NCI-H1105 (cell line): ENCODE measurements at places on chromosomes 5 and 9.

- no peak for DNase-seq
These were observed 39.8 kb upstream of the NKX2-5 start for GRCh38 chr5:173274771-173275170.

DNA sequence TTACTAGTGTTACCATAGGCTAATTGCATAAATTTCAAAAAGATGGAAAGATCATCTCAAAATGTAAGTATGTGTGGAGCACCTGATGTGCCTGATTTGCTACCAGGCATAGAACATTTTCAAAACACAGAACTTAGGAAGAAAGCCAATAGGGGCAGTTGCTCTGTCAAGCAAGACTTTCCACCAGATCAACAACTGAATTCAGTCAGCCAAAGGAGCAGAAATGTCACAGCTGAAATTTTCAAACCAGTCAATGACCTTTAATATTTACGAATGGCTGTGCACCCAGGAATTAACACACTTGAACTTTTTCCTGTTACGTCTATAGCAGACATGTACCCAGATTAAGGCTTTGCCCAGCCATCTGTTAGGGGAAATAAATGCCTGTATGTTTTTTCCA, 452.8 kb upstream of the PTGER4 start:
- no peak for DNase-seq

DNA sequence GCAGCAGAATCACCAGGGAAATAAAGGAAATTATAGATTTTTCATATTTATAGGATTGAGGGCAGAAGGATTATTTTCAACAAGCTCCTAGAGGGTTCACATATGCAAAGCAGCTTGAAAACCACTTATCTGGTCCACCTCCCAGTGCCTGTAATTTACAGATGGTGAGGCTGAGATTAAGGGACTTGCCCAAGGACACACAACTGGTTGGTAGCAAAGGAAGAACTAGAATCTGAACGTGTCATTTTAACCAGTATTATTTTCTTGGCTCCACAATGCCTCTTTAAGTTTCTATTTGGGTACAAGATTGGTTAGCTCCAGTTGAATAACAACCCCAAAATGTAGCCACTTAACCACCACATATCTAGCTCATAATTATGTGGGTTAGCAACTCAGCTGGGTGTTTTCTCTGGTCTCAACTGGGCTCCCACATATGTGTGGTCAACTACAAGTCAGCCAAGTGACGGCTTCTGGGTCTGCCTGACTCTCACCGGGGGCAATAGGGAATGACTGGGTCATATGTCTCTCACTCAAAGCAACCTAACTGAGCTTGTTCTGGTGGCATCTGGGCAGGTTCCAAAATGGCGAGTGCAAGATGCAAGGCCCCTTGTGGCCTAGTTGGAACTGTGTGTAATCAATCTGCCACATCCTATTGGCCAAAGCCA, 127.7 kb downstream of the ZDHHC21 start:
- DNase-seq = no peak

- no peak for DNase-seq
These were observed 50.4 kb downstream of the ROR2 start for GRCh38 chr9:91899594-91899993.

DNA sequence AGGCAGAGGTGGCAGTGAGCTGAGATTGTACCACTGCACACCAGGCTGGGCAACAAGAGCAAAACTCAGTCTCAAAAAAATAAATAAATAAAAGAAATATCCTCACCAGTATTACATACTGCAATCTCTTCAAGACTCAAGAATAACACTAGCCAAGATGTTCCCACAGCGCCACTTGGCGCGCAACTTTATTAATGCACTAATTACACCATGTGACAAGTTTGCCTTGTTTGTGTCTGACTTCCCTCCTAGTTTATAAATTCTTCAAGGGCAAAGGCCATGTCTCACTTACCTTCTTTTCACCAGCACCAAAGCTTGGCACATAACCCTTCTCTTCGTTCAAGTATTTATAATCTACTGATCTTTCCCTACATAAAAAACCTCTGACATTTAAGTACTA, 4.8 kb downstream of the SKP1 start:
- DNase-seq = no peak

GRCh38 chr5:150180241-150181026, 9.4 kb upstream of the SLC6A7 start:
- no peak for DNase-seq

- no peak for DNase-seq
These were observed 24.7 kb upstream of the ADAM19 start for GRCh38 chr5:157600252-157600651.

GRCh38 chr5:118863345-118863744, 125.0 kb downstream of the DTWD2 start:
- DNase-seq = no peak

DNA sequence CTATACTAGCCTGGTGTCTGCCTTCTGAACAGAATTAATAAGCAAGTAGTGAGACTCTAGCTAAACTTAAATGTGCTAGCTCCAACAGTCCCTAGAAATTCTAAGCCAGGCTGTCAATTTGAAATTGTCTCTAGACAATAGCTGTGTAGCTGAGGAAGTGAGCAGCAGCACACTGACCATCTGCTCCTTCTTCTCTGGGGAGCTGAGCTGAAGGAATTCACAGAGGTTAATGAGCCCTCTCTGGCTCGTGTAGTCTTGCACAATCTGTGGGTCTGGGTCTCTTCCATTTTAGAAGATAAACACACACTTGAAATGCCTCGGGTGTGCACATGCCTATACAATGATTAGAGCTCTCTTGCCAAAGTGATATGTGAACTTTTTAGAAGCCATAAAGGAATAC, 63.5 kb upstream of the BARX1 start:
- no peak for DNase-seq

DNA sequence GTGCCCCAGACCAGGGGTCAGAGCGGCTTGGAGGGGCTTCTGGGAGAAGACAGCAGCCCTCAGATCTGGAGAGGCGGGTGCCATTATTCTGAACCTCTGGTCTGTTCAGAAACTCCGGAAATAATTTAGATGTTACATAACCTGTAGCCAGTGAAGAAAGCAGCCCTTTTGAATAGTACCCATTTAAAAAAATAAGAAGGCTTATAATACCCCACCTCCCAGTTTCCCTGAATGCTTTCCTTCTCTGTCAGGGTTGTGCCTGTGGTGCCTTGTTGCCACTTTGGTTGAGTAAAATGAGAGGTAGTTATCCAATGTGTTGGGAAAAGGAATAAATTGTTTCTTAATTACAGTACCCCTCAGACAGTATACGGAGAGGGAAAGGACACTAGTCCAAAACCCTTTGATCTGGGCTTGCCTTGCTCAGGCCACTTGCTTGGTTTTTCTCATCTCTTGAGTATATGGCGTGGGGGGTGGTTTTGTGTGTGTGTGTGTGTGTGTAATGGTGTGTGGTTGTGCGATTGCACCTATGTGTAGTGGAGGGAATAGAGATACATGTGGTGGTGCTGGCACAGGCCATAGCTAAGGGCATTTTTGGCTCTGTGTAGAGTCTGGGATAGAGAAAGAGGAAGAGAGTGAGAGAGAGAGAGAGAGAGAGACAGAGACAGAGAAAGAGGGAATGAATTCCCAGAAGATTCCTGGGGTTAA, 59.1 kb upstream of the TLR4 start:
- DNase-seq = no peak

GRCh38 chr5:75574791-75575190, 36.5 kb upstream of the ANKDD1B start:
- DNase-seq = no peak

DNA sequence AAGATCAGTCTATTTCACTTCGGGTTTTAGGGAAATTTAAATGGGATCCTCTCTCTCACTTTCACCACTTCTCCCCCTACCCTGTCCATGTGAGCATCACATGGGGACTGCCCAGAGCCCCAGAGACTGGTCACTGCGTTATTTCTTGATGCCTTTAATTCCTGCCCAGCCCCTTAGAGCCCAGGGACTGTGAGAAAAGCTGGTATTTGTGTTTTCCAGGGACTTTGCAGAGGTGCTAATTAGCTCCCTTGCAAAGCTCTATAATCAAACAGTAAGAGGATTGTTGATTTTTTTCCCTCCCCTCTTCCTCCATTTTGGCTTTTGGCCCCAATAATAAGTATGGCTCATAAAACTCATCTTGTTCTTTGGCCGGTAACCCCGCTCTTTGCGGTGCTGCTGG, 35.6 kb downstream of the NTRK2 start:
- no peak for DNase-seq

GRCh38 chr5:82358457-82358856, 80.3 kb upstream of the RPS23 start:
- no peak for DNase-seq

DNA sequence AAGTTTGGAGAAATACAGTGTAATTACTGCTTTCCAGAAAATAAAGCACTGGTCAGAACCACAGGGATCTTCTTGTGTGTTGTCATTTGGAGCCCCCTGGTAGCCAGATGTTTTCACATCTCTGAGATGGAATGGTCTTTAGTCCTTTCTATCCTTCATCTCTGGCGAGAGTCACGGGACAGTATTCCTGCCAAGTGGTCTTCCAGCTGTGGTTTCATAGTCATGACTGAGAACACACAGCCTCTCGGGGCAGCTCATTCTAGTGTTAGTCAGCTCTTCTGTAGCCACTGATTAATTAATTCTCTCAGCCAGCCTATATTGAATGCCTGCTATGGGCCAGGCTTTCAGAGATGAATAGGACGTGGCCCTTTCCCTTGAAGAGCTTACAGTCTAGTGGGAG, 34.1 kb downstream of the HMGXB3 start:
- no peak for DNase-seq

DNA sequence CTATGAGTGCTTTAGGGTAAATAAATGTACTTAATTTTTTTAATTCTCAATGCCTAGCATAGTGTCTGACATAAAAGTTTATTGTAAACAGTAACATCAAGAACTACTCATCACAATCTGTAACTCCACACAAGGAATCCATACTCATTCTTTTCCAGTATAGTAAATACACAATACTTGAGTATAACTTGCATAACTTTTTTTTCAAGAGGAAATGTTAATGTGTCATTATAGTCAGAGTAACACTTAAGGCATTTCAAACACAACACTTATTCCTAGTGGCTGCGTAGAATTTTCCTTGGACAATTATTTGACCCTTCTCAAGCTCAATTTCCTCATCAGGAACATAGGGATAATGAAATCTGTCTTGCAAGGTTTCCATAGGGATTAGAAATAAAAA, 584.3 kb downstream of the CAAP1 start:
- no peak for DNase-seq

DNA sequence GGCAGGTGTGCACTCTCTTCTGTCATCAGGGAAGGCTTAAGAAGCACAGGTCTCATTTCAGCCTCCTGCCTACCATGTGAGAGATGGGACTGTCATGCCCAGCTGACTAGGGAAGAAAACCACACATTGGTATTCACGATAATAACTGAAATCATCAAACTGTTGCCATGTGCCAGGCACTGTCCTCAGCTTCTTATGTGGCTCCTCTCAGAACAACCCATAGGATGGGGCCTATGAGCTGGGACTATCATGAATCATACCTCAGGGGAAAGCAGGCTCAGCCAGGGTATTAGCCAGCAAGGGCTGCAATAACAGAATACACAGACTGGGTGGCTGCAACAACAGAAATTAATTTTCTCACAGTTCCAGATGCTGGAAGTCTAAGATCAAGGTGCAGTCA, 3.3 kb downstream of the AFAP1L1 start:
- DNase-seq = no peak

DNA sequence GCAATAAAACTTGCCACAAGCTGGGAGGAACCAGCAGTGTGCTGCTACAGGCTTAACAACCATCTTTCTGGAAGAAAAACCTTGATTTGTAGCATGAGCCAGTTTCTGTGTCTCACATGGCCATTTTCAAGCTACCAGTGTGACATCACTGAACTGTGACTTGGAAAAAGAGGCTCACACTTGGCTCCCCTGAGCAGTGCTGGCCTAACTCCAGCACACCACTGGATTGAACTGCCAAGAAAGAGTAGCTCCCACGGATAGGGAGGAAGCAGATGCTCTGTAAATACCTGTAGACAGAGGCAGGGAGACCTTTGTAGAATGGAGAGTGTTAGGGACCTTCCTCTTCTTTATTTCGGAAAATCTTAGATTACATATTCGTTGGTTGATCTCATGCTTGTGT, 197.9 kb downstream of the SH3GL2 start:
- DNase-seq = no peak

- no peak for DNase-seq
These were observed 28.7 kb upstream of the MEGF9 start for GRCh38 chr9:120742951-120743416.

DNA sequence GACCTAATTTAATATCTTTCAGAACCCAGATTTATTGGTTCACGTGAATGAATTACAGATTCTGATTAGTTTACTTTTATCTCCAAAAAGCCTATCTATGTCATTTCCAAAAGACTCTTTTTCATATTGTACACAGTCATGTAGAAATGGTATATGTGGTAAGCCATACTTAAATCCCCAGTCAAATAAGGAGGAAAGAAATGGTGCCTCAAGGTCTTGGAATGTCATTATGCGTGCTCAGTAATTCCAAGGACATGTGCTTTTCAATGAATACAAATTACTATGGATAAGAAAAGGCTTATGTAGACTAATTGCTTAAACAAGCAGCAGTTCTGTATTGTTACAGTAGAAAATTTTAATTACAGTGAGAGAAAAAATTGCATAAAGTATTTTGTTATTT, 64.1 kb upstream of the TYRP1 start:
- DNase-seq = no peak

DNA sequence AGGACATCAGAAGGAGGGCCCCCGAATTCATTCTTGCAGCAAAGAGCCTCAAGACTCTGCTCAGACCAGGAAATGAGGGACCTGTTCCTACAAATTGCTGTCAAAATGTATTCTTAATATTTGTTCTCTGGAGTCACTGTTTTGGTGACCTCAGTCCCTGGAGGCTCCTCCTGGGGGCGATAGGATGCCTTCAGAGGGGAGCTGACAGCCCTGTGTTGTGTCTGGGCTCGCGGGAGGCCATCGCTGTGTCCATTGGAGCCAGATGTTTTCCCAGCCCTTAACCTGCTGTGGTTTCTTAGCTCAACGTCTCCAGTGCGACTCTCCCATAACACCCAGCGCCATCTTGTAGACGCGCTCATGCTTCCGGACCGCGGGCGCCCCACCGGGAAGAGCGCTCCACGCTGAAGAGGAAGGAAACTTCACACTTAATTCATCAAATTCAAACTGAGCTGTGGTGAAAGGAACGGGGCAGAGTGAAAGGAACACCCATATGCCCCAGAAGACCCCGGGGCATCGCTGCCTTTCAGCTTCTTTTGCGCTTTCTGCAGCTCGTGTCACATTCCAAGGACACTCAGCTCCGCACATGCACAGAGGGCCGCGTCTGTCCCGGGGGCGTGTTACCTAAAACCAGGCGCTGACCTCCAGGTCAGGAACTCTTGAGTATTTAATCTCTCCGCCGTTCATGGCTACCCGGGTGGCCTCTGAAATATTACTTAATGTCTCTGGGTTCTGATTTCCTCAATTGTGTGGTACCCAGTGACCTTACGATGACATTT, 112.3 kb upstream of the GDNF start:
- DNase-seq = no peak
